ENCODE measurements at places on chromosomes 4 and X. TPM values are rescaled to one million over a fixed set of nuclear protein-coding genes. Genes with fewer than 3 reads are reported as not detected.
A peak's percentile ranks its signal among the peaks of the same experiment; 100 is the strongest.

ZNF718 gene
- 2.4 TPM for total RNA-seq

HS3ST1 gene
- total RNA-seq = not detected

L1CAM gene
- total RNA-seq = 1.9 TPM

- H3K27me3 ChIP-seq = no peaks in the 10 kb centered on the region
- H3K36me3 ChIP-seq = no peaks in the 10 kb centered on the region
- H3K4me1 ChIP-seq = 0 out of 2 replicates have a peak, but pooled peaks cover 3% of the 10 kb centered on the region
- H3K27ac ChIP-seq = no peak overlapping the region
These were observed 199.3 kb downstream of the GC start for GRCh38 chr4:71584585-71584984.

- DNase-seq = no peak
- no peaks in the 10 kb centered on the region for H3K4me1 ChIP-seq
- H3K27me3 ChIP-seq = no peaks in the 10 kb centered on the region
- H3K36me3 ChIP-seq = peaks cover 20% of the 10 kb centered on the region
These were observed 79.5 kb downstream of the CBR4 start for GRCh38 chr4:168930413-168931196.

GRCh38 chr4:26450418-26450817 lies 39.9 kb downstream of the CCKAR start:
- H3K4me3 ChIP-seq = no peak overlapping the region
- no peak overlapping the region for H3K27ac ChIP-seq
- no peaks in the 10 kb centered on the region for H3K27me3 ChIP-seq
- no peak for DNase-seq
- H3K4me1 ChIP-seq = no peaks in the 10 kb centered on the region

- no peak overlapping the region for H3K27ac ChIP-seq
- H3K36me3 ChIP-seq = peaks cover 18% of the 10 kb centered on the region
- no peak overlapping the region for H3K4me3 ChIP-seq
- H3K27me3 ChIP-seq = no peaks in the 10 kb centered on the region
- DNase-seq = no peak
These were observed 17.5 kb downstream of the ANKRD50 start for GRCh38 chr4:124694946-124695598.

GRCh38 chr4:133096972-133097371 lies 52.1 kb upstream of the PCDH10 start:
- H3K27ac ChIP-seq = no peak overlapping the region
- no peaks in the 10 kb centered on the region for H3K4me1 ChIP-seq
- no peak for DNase-seq
- H3K36me3 ChIP-seq = no peaks in the 10 kb centered on the region

- H3K27ac ChIP-seq = no peak overlapping the region
- H3K36me3 ChIP-seq = no peaks in the 10 kb centered on the region
- peaks cover 19% of the 10 kb centered on the region for H3K4me1 ChIP-seq
These were observed 36.8 kb upstream of the IRF2 start for GRCh38 chr4:184511156-184511555.

GRCh38 chrX:121283921-121284320 lies 236.5 kb downstream of the GLUD2 start:
- H3K27me3 ChIP-seq = no peaks in the 10 kb centered on the region
- no peaks in the 10 kb centered on the region for H3K36me3 ChIP-seq
- H3K4me1 ChIP-seq = no peaks in the 10 kb centered on the region
- DNase-seq = no peak

DNA sequence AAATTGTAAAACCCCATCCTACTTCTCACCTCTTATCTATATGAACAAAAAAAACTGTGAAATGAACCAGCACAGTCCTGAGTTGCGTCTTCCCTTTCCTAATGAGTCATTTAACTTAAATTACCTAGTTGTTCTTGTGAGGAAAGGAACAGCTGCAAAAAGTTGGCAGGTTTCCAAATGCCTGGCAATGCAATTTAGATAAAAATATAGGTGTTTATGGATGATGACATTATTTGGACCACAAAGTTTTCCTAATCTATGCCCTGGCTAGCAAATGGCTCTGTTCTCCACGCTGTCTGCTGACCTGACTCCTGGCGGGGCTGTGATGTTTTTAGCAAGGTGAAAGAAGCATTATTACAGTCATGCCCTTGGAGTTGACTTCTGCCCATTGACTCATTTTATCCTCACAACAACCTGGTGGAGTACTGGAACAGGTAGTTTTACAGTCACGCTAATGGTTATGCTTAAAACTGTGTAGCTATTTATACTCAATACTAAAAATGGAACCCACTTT lies 29.8 kb upstream of the RELL1 start:
- no peaks in the 10 kb centered on the region for H3K36me3 ChIP-seq
- DNase-seq = peak; percentile 14
- H3K27me3 ChIP-seq = no peaks in the 10 kb centered on the region
- peaks cover 28% of the 10 kb centered on the region for H3K4me1 ChIP-seq

- H3K27me3 ChIP-seq = no peaks in the 10 kb centered on the region
- DNase-seq = no peak
- H3K36me3 ChIP-seq = no peaks in the 10 kb centered on the region
- H3K27ac ChIP-seq = no peak overlapping the region
- H3K4me1 ChIP-seq = peaks cover 10% of the 10 kb centered on the region
These were observed 646.6 kb downstream of the ANKRD50 start for GRCh38 chr4:124065936-124066335.
